ENCODE measurements at places on chromosomes 5 and 9.

DNA sequence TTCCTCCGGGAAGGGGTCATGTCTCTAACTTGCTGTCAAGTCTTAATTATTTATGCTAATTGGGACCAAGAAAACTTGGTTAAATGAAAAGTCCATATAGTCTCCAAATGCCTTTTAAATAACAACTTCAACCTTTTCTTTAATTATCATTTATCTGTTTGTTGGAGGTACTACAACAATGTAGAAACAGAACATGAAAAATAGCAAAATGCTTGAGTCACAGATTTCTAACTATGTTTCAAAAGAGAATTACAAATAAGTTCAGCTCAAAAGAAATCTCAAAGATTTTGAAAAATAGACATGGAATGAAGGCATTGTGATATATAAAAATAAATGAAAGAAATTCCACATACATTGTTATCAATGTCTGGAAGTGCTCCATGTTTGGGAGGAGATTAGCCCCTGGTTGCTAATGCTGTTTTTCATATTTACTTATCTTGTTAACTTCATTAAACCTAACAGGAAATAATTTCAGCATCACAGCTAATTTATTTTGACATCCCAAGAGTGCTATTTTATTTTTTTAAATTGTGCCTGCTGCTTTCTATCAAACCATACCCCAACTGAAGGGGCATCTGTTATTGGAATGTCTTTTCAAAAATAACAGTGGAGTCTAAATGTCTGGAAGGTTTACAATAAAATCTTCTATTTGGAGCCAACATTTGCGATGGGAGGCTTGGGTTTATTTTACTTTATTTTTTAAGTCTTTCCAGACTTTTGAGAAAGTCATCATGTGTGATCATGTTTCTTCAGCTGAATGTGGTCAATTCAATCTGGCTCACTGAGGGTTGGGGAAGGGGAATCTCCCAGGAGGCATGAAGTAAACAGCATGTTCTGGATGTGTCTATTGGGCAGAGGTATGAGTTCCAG, 53.1 kb upstream of the ANKRD55 start:
- DNase-seq: no peak

DNA sequence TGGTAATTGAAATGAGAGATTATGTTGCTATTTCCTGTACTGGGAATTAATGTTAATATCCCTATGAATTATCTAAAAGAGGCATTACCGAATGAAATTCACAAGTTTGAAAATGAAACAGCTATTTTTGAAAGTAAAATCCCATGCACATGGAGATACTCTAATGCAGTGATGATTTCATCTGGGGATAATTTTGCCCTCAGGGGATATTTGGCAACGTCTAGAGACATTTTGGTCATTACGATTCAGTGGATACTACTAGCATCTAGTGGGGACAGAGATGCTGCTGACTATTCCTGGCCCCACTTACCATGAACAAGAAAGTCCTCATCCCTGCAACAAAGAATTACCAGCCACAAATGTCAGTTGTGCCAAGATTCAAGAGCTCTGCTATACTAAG, 500.9 kb downstream of the EFNA5 start:
- no peak for DNase-seq

- no peak for DNase-seq
Observed at GRCh38 chr5:7529880-7530279, 133.9 kb downstream of the ADCY2 start.

DNA sequence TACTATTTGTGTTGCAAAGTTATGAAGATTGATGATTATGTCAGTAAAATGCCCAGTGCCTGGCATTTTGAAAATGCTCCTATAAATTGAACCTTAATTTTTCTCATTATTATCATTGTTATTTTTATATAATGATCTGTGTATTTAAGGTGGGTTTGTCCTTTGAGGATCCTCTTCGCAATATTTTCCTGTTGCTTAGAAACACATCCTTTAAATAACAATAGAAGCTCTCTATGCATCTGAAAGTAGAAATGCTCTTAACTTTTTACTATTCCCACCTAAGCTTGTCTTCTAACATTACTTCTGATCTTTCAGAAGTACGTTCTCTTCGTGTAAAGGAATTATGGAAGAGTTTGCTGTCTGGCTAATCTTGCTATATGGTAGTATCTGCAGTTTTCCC, 214.7 kb upstream of the TLX3 start:
- no peak for DNase-seq

GRCh38 chr5:54745599-54745998, 228.0 kb downstream of the SNX18 start:
- DNase-seq: no peak

DNA sequence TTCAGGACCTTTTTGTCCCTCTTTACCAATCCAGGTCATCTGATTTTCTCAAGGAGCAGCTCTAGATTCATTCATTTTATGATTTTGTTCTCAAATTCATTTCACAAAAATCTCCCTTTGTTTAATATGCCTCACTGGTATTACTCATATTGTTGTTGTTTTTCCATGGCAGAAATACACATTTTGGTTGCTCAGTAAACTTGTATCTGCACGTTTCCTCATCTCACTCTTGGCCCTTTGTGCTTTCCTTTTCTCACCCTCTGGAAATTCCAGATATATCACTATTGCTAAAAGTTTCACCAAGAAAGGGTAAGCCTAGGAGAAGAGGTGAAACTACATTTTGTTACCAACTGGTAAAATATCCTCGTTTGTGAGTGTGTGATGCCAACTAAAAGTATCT, 14.8 kb downstream of the ASPN start:
- DNase-seq: no peak

GRCh38 chr5:137622850-137623249, 113.0 kb downstream of the KLHL3 start:
- no peak for DNase-seq

DNA sequence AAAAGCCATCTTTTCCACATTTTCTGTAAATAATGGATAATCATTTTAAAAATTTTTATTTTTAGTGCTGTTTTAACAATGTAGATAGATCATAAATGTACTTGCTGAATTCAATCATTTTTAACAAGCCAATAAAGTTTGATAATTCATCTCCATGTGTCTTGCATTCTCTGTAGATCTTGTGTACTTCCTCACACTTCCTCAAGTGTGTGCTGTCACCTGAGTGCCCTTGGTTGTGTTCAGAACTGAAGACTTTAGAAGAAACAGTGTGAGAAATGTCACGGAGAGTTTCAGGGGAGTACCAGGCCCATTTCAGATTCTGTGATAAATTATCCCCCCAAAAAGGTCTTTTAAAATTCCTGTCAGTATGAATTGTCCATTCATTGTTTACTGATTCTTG, 146.0 kb downstream of the NTRK2 start:
- no peak for DNase-seq

DNA sequence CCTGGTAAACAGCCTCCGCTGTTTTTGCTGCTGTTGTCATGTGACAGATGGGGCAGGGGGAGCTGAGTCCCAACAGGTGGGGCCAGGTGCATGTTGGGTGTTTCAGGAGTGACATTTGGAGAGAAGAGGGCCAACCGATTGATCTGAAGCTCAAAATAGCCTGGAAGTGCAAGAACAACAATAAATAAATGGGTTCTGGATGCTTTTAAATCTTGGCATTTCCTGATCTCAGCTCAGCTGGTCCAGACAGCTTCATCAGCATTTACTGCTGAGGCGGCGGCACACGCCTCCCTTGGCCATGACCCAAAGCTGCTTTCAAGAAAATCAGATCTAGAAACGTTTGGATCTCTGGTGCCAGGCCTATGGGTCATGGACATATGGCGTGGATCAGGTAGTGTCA, 70.5 kb downstream of the PPARGC1B start:
- no peak for DNase-seq

DNA sequence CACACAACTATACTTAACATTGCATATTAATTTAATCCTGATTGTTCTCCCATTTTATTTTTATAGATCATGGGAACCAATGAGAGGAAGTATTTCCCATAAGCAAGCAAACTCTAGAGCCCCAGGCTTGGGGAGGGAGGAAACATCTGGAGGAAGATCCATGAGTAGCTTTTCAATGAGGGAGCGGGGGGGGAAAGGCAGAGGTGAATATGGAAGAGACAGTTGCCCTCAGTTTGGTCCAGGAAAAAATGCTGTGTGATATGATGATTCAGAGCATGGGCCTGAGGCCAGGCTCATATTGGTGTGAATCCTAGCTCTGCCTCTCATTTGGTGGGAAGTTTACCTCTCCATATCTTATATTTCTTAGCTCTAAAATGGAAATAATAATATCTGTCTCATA, 42.2 kb upstream of the ALDOB start:
- DNase-seq: no peak

DNA sequence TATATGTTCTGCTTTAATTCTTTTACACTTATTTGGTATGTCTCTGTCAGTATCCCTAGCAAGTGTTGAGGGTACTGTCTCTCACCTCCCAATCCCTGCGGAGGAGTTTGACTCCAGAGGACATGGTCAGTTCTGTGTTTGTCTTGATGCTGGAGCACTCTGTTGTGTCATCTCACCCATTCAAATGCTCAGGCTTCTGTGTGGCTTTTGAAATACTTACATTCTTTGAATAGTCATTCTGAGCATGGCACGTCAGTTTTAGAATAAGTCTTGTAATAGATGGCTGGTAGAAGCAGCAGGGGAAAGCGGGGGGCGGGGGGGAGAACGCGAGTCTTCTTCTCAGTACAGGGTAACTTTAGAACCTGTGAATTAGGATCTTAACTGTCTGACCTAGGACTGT, 12.3 kb downstream of the MAST4 start:
- no peak for DNase-seq

Measured in stimulated activated CD8-positive, alpha-beta memory T cell treated with anti-CD3 and anti-CD28 coated beads, Interleukin-7, amount 100 ng/mL, for 1 hour (primary cell).